ENCODE measurements at places on chromosomes 1 and 21. TPM values are rescaled to one million over a fixed set of nuclear protein-coding genes. Genes with fewer than 3 reads are reported as not detected.

DNA sequence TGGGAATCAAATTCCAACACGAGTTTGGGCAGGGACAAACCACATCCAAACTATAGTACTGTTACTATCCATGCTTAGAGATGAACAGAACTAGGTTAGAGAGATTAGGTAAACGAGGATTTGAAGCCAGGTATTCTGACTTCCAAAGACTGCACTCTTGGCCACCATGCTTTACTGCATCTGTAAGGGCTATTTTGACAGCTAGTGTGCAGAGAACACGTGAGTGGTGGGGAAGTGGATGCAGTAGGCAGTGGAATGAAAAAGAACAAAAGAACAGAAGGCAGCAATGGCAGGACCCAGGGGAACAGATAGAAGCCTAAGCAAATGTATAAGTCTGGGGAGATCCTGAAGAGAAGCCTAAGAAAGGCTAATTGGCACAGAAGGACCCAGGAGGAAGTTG is 59.1 kb upstream of the GJA8 start:
- H3K4me1 ChIP-seq = no peaks in the 10 kb centered on the region
- no peak overlapping the region for H3K4me3 ChIP-seq
- no peak overlapping the region for H3K27ac ChIP-seq
- no peak for DNase-seq
- H3K27me3 ChIP-seq = no peaks in the 10 kb centered on the region

DNA sequence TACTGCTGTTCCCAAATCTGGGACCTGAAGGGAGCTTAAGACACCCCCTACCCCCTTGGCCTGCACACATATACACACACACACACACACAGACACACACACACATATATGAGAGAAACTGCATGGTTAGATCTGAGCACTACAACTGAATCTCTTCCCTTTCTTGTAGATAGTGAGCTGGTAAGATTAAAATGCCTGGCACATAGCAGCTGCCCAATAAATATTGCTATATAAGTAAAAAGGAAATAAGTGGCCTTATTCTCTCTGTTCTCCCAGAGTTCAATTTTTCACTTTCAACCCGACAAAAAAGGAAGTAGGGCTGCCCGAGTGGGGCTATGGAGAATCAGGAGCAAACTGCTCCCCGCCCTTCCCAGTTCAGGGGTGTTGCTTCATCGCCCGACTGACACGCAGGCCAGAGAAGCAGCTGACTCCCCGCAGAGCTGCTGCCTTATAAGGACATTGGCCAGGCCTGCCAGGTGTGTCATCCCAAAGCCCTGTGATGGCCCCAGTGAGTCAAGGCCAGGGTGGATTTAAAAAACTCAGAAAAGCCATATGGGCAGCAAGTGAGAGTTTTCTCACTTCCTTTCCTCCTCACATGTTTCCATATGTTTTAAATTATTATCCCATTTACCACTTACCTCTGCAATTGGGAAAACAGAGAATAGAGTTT is 106.5 kb upstream of the SLC44A3 start:
- H3K27ac ChIP-seq = no peak overlapping the region
- DNase-seq = peak; percentile 26
- H3K36me3 ChIP-seq = no peaks in the 10 kb centered on the region
- no peak overlapping the region for H3K4me3 ChIP-seq
- no peaks in the 10 kb centered on the region for H3K27me3 ChIP-seq
- no peaks in the 10 kb centered on the region for H3K4me1 ChIP-seq

DNA sequence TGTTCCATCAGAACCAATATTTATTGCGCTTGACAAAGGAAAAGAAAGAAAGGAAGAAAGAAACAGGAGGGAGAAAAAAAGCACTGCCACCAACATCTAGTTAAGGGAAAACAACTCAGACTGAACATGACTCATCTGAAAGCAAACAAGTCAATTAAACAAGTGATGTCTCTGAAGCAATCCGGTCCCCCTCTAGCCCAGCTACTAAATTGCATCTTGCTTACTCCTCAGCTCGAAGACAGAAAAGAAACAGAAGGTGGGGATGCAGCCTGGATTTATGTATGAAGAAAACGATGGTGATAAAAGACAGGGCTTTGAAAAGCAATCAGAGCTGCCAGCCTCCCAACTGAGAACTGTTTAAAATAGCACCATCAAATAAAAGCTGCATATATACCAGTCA is 188.2 kb downstream of the OMA1 start:
- H3K4me1 ChIP-seq = no peaks in the 10 kb centered on the region
- H3K4me3 ChIP-seq = no peak overlapping the region
- no peak for DNase-seq
- no peaks in the 10 kb centered on the region for H3K27me3 ChIP-seq
- no peak overlapping the region for H3K27ac ChIP-seq
- no peaks in the 10 kb centered on the region for H3K36me3 ChIP-seq

- peak overlapping the region; percentile 15 for H3K4me3 ChIP-seq
- peaks cover 9% of the 10 kb centered on the region for H3K4me1 ChIP-seq
- no peaks in the 10 kb centered on the region for H3K36me3 ChIP-seq
- no peak for DNase-seq
- peak overlapping the region; percentile 56 for H3K27ac ChIP-seq
These were observed 119.4 kb downstream of the KCNJ15 start for GRCh38 chr21:38376235-38376634.

The FAM177B gene
- total RNA-seq = not detected

GRCh38 chr1:57874418-57874877 is 450.6 kb upstream of the DAB1 start:
- DNase-seq = no peak
- H3K4me3 ChIP-seq = no peak overlapping the region
- no peaks in the 10 kb centered on the region for H3K4me1 ChIP-seq
- no peaks in the 10 kb centered on the region for H3K27me3 ChIP-seq
- H3K36me3 ChIP-seq = no peaks in the 10 kb centered on the region

DNA sequence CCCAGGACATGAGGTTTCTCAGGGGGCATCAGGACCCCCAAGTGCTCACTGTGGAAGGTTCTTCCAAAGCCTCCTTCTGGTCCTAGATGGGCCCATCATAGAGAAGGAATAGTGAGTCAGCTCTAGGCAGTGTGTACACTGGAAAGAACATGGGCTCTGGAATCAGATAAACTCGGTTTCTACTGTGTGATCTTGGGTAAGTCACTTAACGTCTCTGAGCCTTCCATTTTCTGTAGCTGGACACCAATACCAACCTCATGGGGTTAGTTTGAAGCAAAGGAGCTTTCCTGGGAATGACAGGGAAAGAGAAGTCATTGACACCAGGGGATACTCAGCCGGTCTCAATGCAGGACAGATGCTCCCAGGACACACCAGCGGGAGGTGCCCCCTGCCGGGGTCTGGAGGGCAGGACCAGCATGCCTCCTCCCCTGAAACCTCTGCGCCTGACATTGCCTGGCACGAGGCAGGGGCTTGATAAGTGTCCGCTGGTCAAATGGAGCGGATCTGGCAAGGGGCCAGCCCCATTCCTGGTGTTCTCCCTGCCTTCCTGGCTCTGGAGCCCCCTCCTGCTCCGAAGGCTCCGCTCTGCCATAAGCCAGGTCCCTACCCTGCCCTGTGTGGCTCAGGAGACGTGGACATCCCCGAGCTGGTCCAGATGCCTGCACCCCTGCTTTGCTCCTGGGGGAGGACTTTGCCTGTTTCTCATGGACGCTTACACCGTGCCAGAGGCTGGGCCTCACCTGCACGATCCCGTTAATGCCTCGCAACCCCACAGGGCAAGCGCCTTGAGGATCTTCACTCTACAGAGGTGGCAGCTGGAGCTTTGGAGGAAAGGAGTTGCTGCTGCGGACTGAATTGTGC is 52.8 kb downstream of the EDN2 start:
- H3K36me3 ChIP-seq = no peaks in the 10 kb centered on the region
- no peaks in the 10 kb centered on the region for H3K27me3 ChIP-seq
- H3K4me1 ChIP-seq = peaks cover 40% of the 10 kb centered on the region
- no peak overlapping the region for H3K4me3 ChIP-seq
- no peak for DNase-seq

DNA sequence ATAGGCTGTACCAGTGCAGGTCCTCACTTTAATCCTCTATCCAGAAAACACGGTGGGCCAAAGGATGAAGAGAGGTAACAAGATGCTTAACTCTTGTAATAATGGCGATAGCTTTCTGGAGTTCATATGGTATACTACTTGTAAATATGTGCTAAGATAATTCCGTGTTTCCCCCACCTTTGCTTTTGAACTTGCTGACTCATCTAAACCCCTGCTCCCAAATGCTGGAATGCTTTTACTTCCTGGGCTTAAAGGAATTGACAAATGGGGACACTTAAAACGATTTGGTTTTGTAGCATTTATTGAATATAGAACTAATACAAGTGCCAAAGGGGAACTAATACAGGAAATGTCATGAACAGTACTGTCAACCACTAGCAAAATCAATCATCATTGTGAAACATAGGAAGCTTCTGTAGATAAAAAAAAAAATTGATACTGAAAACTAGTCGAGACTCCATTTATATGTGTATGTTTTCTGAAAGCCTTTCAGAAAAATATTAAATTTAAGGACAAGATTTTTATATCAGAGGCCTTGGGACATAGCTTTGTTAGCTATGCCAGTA is 7.0 kb downstream of the SOD1 start:
- DNase-seq = no peak
- no peak overlapping the region for H3K4me3 ChIP-seq
- H3K36me3 ChIP-seq = peaks cover 14% of the 10 kb centered on the region
- H3K27ac ChIP-seq = no peak overlapping the region
- H3K4me1 ChIP-seq = peaks cover 60% of the 10 kb centered on the region

The MYBPHL gene
- 1.1 TPM for total RNA-seq

- no peak overlapping the region for H3K27ac ChIP-seq
- H3K27me3 ChIP-seq = no peaks in the 10 kb centered on the region
- no peaks in the 10 kb centered on the region for H3K4me1 ChIP-seq
- H3K4me3 ChIP-seq = no peak overlapping the region
- no peak for DNase-seq
These were observed 8.5 kb upstream of the MATN1 start for GRCh38 chr1:30731806-30732276.

DNA sequence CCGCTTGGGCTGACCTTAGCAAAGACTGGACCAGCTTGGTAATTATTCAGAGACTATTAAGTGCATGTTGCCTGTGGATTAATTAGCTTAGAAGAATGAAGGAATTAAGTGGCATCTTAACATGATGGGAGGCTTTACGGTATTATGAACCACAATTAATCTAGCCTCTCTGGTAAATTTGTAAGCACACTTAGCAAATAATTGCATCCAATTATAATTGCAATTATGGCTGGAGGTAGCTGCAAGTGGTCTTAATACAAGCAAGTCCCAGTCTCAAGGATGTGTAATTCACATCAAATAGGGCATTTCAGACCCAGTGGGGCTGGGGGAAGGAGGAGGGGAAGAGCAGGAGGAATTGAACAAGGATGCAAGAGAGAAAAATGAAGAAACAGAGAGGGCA is 151.6 kb downstream of the CNIH3 start:
- H3K4me1 ChIP-seq = no peaks in the 10 kb centered on the region
- H3K36me3 ChIP-seq = no peaks in the 10 kb centered on the region
- H3K4me3 ChIP-seq = no peak overlapping the region
- no peak overlapping the region for H3K27ac ChIP-seq
- no peak for DNase-seq
- H3K27me3 ChIP-seq = no peaks in the 10 kb centered on the region

DNA sequence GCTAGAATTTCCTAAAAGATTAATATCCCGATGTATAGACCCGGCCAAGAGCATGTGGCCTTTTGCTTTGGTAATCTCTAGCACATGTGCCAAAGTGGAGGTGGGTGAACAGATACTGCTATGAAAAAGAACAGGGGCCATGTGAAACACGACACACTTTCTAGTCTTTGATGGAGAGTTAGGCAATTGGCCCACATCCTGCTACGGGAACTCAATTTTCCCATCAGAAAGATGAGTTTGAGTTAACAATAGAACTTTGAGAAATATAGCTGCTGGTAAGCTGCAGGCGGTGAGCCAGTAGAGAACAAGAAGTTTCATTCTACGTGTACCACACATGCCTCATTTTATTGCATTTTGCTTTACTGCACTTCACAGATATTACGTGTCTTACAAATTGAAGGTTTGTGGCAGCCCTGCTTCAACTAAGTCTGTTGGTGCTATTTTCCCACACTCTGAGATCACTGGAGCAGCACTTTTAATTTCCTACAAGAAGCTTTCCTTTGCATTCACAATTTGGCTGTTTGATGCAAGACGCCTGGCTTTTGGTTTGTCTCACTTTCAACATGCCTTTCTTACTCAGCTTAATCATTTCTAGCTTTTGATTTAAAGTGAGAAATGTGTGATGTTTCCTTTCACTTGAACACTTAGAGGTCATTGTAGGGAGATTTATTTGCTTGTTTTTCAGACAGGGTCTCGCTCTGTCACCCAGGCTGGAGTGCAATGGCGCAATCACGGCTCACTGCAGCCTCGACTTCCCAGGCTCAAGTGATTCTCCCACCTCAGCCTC is 46.3 kb downstream of the HTR6 start:
- no peaks in the 10 kb centered on the region for H3K27me3 ChIP-seq
- no peaks in the 10 kb centered on the region for H3K4me1 ChIP-seq
- no peak overlapping the region for H3K4me3 ChIP-seq
- no peak for DNase-seq
- H3K27ac ChIP-seq = no peak overlapping the region
- H3K36me3 ChIP-seq = peaks cover 4% of the 10 kb centered on the region

The MNDA gene
- 12.7 TPM for total RNA-seq

DNA sequence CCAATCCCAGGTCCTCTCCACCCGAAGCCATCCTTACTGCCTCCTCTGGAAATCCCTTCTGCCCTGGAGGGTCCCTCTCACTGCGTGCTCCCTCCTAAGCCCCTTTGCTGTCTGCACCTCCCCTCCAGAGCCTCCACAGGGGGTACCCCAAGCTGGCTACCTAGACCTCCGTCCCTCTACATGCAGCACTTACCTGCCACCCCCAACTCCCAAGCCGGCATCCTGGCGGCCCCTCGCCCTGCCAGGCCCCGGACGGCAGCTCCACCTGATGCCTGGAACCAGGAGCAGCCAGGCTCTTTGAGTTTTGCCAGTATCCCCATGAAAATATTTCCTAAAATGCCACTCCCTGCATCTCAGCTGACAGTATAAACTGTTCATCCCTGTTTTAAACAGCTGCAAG is 4.1 kb downstream of the PRDM15 start:
- no peak overlapping the region for H3K27ac ChIP-seq
- no peak overlapping the region for H3K4me3 ChIP-seq
- no peaks in the 10 kb centered on the region for H3K36me3 ChIP-seq
- H3K27me3 ChIP-seq = no peaks in the 10 kb centered on the region
- no peak for DNase-seq
- H3K4me1 ChIP-seq = peaks cover 13% of the 10 kb centered on the region

GRCh38 chr1:7538849-7539768 is 232.0 kb upstream of the VAMP3 start:
- H3K4me3 ChIP-seq = no peak overlapping the region
- no peaks in the 10 kb centered on the region for H3K36me3 ChIP-seq
- no peaks in the 10 kb centered on the region for H3K27me3 ChIP-seq
- DNase-seq = no peak
- H3K27ac ChIP-seq = no peak overlapping the region

GRCh38 chr1:113654883-113655282 is 104.4 kb downstream of the PHTF1 start:
- no peak overlapping the region for H3K4me3 ChIP-seq
- no peaks in the 10 kb centered on the region for H3K36me3 ChIP-seq
- H3K4me1 ChIP-seq = no peaks in the 10 kb centered on the region
- no peak for DNase-seq

- H3K36me3 ChIP-seq = peaks cover 11% of the 10 kb centered on the region
- no peak for DNase-seq
- no peaks in the 10 kb centered on the region for H3K4me1 ChIP-seq
These were observed 29.6 kb downstream of the GON4L start for GRCh38 chr1:155827450-155827849.

The MPL gene
- not detected for total RNA-seq
